ENCODE measurements at places on chromosomes 4 and X.

- DNase-seq = peak; percentile 24
These were observed 1.2 kb downstream of the PNPLA4 start for GRCh38 chrX:7925867-7926472.

DNA sequence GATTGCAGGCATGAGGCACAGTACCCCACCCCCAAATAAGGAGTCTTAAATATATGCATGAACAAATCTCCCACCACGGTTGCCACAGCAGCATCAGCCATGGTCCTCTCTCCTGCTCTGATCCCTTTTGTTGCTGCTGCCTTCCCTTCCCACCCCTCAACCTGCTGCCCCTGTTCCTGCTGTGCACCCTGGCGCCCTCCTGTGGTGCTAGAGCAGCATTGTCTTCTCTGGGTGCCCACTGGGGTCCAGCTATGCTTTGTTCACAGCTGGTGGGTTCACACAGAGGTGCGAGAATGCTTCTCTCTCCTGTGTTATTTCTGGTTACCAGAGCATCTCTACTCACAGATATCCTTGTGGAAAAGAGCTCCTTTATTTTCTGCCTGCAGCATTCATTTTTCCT lies 116.2 kb downstream of the GATB start:
- no peak for DNase-seq

GRCh38 chr4:186902361-186902760 lies 178.7 kb upstream of the FAT1 start:
- no peak for DNase-seq

DNA sequence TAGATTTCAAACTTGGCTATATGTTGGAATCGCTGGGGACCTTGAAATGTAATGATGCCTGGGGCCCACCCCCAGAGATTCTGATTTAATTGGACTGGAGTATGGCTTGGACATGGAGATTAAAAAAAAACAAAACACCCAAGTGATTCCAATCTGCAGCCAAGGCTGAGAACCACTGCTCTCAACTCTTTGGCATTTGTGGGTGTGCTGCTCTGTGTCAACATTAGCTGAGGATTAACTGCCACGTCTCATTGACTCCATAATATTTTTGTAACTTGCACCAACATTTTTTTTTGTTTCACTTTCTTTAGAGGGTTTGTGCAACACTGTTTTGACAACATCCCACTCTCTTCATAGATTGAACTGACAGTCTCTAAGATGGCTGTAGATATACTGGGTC lies 41.1 kb upstream of the PDK3 start:
- DNase-seq = no peak

GRCh38 chrX:129983575-129984110 lies 1.2 kb downstream of the BCORL1 start:
- DNase-seq = no peak

DNA sequence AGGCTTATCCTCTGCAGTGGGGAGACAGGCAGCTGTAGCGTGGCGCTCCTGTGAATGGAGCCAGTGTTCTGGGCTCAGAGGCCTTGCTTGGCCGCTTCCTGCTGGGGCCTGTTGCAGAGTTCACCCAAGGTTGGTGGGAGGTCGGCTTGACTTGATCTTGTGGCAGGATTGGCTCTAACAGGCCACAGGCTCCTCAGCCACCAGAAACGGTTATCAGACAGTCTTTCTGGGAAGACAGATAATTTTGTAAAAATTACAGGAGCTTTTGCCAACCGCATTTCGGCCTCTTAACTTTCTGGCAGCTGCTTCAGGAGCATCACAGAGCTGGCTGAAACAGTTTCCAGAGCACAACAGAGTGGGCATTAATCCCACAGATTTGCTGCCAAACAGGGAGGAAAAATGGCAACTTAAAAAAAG lies 66.4 kb downstream of the DIPK2B start:
- no peak for DNase-seq

- no peak for DNase-seq
These were observed 75.9 kb downstream of the SLC9A7 start for GRCh38 chrX:46683048-46683447.

GRCh38 chr4:53780736-53781400 lies 189.6 kb upstream of the LNX1 start:
- DNase-seq = no peak

GRCh38 chr4:125084608-125085007 lies 230.1 kb upstream of the FAT4 start:
- DNase-seq = no peak

- no peak for DNase-seq
These were observed 6.2 kb downstream of the PLAC8 start for GRCh38 chr4:83108101-83108861.

GRCh38 chrX:1059576-1060561 lies 152.6 kb downstream of the CRLF2 start:
- DNase-seq = no peak

DNA sequence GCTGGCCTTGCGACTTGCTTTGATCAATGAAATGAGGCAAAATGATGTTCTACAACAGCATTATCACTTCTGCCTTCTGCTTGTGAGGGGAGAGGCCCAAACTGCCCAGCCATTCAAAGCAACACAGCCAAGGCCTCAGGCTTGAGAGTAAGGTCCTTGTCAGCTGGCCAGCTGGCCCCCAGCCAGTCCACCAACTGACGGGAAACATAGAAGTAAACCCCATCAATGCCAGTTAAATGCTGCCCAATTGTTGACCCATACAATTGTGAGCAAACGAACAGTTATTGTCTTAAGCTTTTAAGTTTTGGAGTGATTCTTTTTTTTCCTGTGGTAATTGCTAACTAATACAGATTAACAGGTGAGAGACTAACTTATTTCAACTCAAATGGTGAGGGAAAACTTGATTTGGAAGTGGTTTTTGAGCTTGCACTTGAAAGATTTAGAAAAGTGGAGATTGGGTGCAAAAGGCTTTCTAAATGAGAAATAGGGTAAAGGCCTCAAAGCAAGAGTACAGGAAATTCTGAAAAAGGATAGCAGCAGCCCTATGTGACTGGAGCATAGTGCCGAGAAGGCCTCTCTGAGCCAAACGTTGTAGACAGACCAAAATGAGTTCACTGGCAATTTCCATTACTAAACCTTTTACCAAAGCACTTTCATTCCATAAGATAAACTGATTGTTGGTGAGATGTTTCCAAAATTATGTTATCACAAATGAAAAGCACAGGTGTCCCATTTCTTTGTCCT lies 66.9 kb downstream of the ARHGEF38 start:
- DNase-seq = no peak

- DNase-seq = no peak
These were observed 4.9 kb upstream of the CTBP1 start for GRCh38 chr4:1253831-1254230.

DNA sequence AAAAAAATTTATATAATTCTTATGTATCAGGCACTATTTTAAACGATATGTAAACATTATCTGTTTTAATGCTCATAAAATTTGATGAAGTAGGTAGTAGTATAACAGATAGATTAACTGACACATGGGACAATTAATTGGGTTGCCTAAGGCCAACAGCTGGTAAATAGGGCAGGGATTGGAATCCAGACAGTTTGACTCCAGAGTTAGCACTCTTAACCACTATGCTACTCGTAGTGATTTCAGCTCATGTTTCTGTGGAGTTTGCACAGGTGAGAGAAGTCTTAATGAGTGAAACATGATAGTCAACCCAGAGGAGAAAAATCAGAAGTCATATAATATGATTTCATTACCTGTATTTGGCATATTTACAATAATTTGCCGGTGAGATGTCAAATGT lies 126.0 kb upstream of the WDFY3 start:
- no peak for DNase-seq

DNA sequence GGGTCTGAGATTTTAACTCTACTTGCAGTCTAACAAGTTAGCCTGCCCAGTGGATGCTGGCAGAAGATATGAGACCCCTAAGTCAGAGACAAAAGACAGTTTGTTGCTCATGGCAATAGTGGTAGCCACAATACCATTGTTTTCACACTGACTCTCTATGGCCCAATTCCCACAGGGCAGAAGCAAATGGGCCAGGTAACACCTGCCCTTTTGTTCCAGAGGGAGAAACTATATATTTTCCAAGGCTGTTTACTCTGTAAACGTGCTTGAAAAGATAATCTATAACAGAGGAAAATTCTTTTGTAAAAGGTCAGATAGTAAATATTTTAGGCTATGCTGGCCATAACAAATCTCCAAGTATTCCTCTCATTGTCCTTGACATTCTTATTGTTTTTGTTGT lies 57.2 kb upstream of the NPNT start:
- DNase-seq = no peak

DNA sequence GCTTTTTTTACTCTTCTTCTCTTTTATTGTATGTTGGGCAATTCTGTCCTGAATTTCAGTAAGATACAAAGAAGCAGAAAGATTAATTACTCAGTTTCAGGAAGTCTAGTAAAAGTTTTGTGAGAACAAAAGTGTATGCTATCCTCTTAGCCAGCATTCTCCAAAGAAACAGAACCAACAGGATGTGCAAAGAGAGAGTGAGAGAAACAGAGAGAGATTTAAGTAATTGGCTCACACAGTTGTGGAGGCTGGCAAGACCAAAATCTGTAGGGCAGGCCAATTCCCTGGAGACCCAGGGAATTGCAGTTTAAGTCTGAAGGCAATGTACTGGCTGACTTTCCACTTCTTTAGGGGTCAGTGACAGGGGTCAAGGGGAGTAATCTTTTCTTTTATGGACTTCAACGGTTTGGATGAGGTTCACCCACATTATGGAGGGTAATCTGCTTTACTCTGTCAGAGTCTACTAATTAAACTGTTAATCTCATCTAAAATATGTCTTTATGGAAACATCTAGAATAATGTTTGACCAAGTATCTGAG lies 59.2 kb upstream of the SLC39A8 start:
- DNase-seq = no peak
